ENCODE measurements at places on chromosomes 6 and 20. TPM values are rescaled to one million over a fixed set of nuclear protein-coding genes. Genes with fewer than 3 reads are reported as not detected.

The LAMA5 gene
- total RNA-seq, result 357 TPM

The SIRPA gene
- total RNA-seq, result 29.6 TPM

The C2 gene
- total RNA-seq, result 0.66 TPM

The BPIFB4 gene
- not detected for total RNA-seq

The SLC22A7 gene
- total RNA-seq, result not detected

The GDAP1L1 gene
- not detected for total RNA-seq

The FAM83C gene
- not detected for total RNA-seq

The DTD1 gene
- 81.0 TPM for total RNA-seq

The KCNG1 gene
- 30.8 TPM for total RNA-seq

The PPP1R3D gene
- 2.7 TPM for total RNA-seq

The COL9A3 gene
- total RNA-seq, result 0.58 TPM

The ABHD16B gene
- total RNA-seq, result not detected

The SIRPB2 gene
- total RNA-seq, result not detected

The NR2E1 gene
- 0.09 TPM for total RNA-seq

The CRISP3 gene
- total RNA-seq, result not detected

The PCSK2 gene
- total RNA-seq, result not detected

The COL19A1 gene
- not detected for total RNA-seq

The C6orf141 gene
- total RNA-seq, result 25.8 TPM

The LGSN gene
- total RNA-seq, result 3.5 TPM

The TFEB gene
- total RNA-seq, result 5.9 TPM

The SMIM26 gene
- total RNA-seq, result 139 TPM

The KIF25 gene
- not detected for total RNA-seq

The ZNF391 gene
- total RNA-seq, result 0.25 TPM

The CGAS gene
- 5.5 TPM for total RNA-seq

The MICA gene
- total RNA-seq, result 29.4 TPM

The SLC17A4 gene
- total RNA-seq, result not detected

The HINT3 gene
- total RNA-seq, result 6.4 TPM

The HLA-F gene
- total RNA-seq, result 4.9 TPM

The CDC5L gene
- 11.8 TPM for total RNA-seq

The KCNB1 gene
- total RNA-seq, result 0.44 TPM

The RAB44 gene
- total RNA-seq, result not detected

The PTCRA gene
- total RNA-seq, result not detected

The C6orf52 gene
- 1.7 TPM for total RNA-seq

The SGK1 gene
- total RNA-seq, result 41.9 TPM

The PGBD1 gene
- total RNA-seq, result 5.3 TPM

Measured in A549 treated with CpdA at 1 μM for 4 hours (cell line).